ENCODE measurements at places on chromosomes 16 and 17.

DNA sequence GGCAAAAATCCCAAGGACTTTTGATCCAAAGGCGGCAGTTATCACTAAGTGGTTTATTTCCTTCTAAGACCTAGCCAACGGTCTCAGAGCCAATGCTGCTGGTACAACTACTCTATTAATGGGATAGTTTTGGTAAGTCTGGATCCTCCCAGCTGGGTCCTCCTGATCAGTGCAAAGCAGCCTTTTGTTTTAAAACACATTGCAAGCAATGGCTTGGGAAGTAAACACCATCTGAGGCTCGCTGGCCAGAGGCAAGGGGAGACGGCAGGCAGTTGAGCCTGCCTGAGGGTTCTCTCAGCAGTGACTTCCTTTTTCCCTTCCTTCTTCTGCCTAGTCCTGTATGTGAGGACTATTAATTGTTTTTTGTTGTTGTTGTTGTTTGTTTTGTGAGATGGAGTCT is 1.6 kb upstream of the SLC5A10 start:
- no peak for DNase-seq

DNA sequence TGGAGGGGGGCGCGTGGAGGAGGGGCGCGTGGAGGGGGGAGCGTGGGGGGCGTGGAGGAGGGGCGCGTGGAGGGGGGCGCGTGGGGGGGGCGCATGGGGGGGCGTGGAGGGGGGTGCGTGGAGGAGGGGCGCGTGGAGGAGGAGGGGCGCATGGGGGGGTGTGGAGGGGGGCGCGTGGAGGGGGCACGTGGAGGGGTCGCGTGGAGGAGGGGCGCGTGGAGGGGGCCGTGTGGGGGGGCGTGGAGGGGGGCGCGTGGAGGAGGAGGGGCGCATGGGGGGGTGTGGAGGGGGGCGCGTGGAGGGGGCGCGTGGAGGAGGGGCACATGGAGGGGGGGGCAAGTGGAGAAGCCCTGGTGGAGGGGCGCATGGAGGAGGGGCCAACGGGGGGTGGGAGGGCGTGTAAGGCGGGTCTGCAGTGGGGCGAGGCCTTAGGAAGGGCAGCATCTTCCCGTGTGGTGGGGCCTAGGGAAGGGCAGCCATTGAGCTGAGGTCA is 7.3 kb downstream of the MSLN start:
- DNase-seq, result no peak

GRCh38 chr16:57406881-57407280 is 2.3 kb downstream of the CCL17 start:
- DNase-seq, result no peak

- no peak for DNase-seq
These were observed 886.5 kb upstream of the SOX9 start for GRCh38 chr17:71234349-71234748.

GRCh38 chr16:76176153-76176552 is 101.0 kb upstream of the CNTNAP4 start:
- no peak for DNase-seq

GRCh38 chr17:653724-654123 is 60.9 kb downstream of the VPS53 start:
- no peak for DNase-seq

GRCh38 chr17:73290399-73291259 is 21.2 kb downstream of the CDC42EP4 start:
- DNase-seq, result no peak

- no peak for DNase-seq
These were observed 42.8 kb downstream of the PHKB start for GRCh38 chr16:47503936-47504335.

GRCh38 chr16:2720064-2720457 is at the start of gene PRSS27:
Gene PRSS27, minus strand, starts transcription at chr16:2720224. Its CDS starts 64 bp downstream, at chr16:2720160.
- no peak for DNase-seq

- no peak for DNase-seq
These were observed 371.0 kb downstream of the RBFOX1 start for GRCh38 chr16:7703672-7704071.

DNA sequence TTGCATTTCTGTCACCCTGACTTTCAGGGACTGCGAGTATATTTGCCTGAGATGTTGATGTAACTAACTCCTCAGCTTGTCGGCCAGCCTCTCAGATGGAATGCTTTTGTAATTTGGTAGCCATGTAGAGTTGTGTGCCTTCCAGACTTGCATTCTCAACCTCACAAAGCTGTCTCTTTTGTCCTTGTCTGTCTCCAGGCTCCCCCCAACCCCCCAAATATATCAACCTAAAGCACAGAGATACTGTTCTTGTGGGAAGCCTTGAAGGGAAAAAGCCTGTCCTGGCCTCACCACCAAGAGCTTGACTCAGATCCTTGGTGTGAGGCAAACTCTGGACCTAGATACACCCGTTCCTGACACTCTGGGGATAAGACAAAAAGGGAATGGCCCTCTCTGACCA is 18.4 kb downstream of the SAP30BP start:
- DNase-seq, result no peak

- no peak for DNase-seq
These were observed 3.1 kb upstream of the POLG2 start for GRCh38 chr17:64499805-64500486.

DNA sequence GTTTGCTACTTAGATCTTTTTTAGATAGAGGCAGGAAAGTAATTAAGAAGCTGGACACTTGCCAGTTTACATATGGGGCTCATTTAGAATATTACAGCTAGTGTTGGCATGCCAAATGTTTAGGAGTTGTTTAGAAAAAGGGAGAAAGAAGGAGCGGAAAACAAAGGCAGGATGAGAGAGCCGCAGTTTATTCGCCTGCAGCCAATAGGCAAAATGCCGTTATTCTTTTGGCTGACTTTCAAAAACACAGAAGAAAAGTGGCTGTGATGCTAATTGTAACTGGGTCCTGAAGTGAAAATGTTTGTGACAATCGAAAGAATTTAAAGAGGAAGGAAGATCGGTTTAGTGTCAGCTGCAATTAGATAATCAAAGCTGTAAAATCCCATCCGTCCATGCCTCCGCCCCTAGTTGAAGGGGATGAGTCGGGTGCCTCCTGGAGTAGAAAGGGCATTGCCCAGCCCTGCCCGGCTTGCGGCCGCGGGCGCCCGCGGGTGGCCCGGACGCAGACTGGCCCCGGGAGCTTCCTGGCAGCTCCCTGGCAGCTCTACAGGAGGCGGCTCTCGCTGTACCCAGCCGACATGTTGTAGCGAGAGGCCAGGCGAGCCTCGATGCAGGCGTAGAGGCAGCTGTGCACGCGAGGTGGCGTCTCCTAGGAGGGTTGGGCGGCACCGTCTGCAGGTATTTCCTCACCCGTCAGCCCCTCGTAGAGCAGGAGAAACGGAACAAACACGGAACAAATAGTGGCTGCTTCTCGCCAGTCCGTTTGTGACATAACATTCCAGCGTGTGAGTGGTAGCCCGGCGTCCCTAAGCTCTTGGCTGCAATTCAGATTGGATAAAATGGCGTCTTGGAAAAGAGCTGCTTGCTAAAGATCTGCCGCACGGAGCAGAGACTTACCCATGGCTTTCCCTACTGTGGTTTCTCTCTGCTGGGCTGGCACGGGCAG is 82.2 kb downstream of the TNRC6C start:
- DNase-seq, result peak; percentile 82

GRCh38 chr17:38745545-38745944 is 2.6 kb downstream of the PCGF2 start:
- DNase-seq, result no peak

GRCh38 chr16:86887416-86887815 is 309.1 kb downstream of the FOXL1 start:
- no peak for DNase-seq

DNA sequence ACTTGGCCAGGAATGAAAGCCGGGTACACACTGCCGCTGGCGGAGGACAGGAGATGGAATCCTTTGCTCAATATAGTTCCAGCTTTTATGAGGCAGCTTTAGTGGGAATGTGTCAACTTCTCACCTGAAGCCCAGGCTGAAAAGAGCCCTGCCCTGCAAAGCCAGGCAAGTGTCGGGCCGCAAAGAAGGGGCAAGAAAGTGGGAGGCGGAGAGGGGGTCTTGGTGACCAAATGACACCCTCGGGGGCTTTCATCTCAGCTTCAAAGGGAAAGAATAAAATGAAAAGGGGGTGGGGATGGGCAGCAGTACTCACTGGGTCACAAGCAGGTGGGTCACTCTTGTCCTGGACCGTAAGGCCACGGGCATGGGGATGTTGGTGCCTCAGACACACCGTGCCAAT is 62.9 kb downstream of the C16orf95 start:
- DNase-seq, result no peak

- DNase-seq, result no peak
These were observed 27.7 kb downstream of the USP7 start for GRCh38 chr16:8935989-8936388.

- no peak for DNase-seq
These were observed 4.2 kb upstream of the ALOX15 start for GRCh38 chr17:4645642-4646041.

GRCh38 chr16:4572715-4573114 is 16.6 kb downstream of the C16orf96 start:
- DNase-seq, result no peak

DNA sequence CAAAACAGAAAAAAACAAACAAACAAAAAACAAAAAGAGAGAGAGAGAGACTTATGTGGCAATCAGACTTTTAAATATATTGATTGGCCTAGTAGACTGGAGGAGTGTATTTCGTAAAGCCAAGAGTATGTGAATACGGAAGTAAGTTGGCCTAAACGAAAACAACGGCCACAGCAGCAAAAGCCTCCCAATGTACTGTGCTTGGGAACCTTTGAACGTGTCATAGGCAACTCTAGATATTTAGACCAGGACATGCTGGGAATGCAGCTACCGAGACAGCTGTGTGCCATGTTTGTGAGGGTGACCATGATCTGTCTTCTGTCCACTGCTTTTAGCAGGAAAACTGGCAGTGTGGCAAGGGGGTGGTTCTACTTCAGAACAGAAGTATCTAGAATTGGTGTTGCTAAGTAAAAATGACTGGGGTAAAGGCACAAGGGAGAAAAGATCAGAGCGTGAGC is 7.4 kb downstream of the MAF start:
- peak; percentile 8 for DNase-seq

DNA sequence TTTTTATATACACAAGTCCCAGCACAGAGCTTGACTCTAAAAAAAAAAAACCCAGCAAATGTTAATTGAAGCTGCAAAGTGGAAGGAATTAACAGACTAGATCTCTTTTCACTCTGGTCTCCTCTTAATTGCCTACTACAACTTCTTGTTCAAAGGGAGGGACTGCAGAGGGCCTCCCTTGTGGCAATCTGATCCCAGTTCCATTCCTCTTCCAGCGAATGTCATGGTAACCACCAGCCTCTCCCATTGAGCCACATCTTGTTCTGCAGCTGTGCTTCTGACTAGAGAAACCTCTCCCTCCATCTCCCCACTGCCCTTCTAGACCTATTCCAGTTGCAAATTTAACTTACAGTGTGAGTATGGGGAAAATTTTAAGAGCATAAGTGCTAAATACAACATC is 5.9 kb downstream of the SUPT6H start:
- no peak for DNase-seq

- DNase-seq, result no peak
These were observed 113.0 kb downstream of the RBFOX3 start for GRCh38 chr17:79497777-79498348.

DNA sequence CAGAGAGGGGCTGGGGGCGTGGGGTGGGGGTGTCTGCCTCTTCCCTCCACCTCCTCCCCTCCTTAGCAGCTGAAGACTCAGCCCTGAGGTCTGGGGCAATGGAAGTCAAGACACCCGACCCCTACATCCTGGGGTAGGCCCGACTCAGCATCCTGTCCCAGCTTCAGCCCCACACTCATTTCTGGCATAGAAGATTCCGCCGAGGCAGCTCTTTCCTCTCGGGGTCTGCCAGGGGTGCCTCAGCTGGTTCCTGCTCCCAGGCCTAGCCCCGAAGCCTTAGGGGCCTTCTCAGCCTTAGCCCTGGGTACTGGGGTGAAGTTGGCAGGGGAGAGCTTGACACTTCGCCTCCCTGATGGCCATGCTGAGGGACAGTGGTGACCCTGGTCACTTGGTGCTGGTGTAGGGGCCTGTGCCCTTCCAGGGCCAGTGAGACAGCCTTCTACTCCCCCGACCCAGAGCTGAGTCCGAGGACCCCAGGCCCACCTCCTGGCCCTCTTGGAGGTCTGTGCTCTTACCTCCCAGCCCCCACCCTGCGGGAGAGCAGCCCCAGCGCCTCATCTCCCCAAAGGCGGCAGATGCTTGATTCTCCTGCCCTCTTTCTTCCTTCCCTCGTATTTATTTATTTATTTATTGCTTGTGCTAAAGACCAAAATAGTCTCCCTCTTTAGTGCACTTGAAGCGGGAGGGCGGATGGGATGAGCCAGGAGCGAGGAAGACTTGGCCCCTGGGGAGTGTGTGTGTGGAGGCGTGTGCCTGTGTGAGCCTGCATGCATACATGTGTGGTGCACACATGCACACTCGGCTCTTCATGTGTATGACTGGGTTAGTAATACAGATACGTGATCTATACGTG is 42.5 kb downstream of the KCNJ12 start:
- DNase-seq, result no peak

DNA sequence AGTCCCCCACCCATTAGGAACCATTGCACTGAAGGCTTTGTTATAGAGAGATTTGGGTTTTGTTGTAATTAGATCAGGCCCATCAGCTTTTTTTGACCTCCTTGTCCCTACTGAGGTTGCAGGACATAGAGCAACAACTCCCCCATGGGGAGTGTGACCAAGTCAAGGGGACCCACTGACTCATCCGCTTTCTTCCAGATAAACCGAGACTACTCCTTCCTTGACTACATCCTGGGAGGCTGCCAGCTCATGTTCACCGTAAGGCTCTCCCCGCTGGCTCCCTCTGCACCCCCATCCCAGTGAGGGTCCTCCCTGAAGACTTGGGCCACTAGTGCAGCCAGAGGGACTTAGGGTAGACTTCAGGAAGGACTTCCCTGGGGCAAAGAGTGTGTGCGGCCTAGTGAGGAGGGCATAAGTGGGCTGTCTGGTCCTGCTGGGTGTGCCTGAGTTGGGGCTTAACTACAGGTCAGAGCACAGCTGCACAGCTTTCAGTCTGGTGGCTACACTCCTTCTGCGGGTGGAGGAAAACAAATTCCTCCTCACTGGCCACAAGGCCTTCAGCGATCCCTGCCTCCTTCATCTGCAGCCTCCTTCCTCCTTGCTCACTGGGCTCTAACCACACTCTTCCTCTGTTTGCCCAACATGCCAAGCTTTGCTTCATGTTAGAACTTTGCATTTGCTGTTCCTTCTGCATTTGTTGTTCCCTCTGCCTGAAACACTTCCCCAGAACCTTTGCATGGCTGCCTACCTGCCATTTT is 31.0 kb downstream of the CPNE2 start:
- DNase-seq, result no peak

GRCh38 chr16:31327646-31328225 is 27.2 kb upstream of the ITGAX start:
- no peak for DNase-seq

DNA sequence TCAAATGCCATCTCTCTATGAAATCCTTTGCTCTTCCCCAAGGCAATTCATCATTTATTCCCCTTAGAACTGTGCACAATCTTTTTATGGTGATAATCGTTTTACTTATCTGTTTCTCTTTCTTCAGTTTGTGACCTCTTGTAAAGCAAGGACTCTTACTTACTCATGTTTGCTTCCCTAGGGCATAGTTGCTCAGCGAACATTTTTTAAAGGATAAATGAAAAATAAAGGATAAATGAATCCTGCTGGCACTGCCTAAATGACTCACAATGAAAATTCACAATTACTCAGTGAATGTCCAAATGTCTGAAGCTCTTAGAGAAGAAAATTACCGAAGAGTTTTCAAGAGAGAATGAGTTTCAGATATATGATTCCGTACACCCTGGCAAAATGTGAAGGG is 671.7 kb downstream of the CDH11 start:
- no peak for DNase-seq
